Adipocyte (in vitro differentiated cells): ENCODE measurements at places on chromosomes 2 and 18.

GRCh38 chr2:184272056-184272455 lies 326.3 kb upstream of the ZNF804A start:
- DNase-seq = no peak

DNA sequence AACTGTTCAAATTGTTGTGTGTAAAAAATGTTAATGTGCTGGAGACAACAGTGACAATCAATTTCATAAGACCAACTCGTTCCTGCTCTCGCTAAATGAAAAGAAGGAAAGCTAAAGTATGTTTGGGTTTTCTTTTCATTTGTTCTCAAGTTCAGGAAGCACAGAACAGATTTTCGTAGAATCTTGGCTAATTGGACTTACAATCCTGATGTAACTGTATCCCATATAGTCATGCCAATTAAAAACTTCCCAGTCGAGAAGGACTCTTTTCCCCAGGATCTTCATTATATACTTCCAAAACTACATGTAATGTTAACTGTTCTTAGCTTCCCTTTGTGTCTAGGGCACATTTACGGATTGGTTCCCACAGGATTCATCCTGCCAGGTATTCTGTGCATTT lies 135.4 kb upstream of the ITGB6 start:
- no peak for DNase-seq

DNA sequence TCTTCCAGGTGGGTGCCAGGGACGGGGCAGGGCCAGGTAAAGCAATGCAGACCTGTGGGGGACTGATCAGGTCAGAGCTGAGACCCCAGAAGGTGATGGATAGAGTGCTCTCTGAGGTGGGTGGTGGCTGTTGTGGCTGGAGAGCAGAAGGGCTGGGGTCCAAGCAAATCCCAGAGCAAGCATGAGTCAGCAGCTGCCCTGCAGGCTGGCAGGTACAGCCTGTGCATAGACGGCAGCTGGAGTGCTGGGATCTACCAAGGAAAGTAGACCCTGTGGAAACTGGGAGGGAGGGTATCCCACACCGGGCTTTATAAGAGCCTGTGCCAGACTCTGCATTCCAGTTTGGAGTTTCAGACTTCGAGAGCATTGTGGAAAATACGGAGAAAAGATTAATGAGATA lies 663 bp downstream of the TRIM54 start:
- DNase-seq = no peak

DNA sequence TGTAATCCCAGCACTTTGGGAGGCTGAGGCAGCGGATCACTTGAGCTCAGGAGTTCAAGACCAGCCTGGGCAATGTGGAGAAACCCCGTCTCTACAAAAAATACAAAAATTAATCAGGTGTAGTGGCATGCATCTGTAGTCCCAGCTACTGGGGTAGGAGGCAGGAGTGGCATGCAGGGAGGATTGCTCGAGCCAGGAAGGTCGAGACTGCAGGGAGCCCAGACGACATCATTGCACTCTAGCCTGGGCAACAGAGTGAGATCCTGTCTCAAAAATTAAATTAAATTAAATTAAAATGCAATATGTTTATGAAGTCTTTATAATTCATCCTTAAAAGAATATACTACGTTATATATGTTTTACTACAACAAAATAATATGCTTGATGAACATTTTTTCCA lies 38.1 kb downstream of the CHN1 start:
- no peak for DNase-seq

DNA sequence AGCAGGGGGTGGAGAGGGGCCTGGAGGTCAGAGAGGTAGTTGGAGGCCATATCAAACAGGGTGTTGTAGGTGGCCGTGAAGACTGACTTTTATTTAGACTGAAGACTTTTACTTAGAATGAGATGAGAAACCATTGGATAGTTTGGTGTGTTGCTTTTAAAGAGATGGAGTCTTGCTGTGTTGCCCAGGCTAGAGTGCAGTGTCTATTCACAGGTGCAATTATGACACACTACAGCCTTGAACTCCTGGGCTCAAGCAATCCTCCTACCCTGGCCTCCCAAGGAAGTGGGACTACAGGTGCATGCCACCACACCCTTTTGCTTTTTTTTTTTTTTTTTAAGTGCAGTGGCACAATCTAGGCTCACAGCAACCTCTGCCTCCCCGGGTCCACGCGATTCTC lies 2.5 kb upstream of the LRPPRC start:
- no peak for DNase-seq

DNA sequence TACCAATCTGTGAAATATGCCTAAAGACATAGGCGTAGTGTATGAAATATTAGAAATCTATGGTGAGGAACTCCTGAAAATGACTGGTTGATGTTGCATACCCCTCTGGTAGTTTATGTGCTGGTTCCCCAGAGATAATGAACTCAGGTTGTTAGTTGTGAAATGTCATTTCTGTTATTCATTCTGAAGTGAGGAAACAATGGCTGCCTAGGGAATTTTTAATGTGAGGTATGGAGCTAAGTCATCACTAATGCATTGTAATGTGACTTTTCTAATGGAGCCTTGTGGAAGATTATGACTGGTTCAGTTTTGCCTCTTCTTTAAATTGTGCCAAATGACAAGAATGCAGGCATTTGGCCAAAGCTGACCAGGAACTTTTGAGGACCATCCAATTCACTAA lies 61.6 kb upstream of the RAB27B start:
- DNase-seq = peak; percentile 1

DNA sequence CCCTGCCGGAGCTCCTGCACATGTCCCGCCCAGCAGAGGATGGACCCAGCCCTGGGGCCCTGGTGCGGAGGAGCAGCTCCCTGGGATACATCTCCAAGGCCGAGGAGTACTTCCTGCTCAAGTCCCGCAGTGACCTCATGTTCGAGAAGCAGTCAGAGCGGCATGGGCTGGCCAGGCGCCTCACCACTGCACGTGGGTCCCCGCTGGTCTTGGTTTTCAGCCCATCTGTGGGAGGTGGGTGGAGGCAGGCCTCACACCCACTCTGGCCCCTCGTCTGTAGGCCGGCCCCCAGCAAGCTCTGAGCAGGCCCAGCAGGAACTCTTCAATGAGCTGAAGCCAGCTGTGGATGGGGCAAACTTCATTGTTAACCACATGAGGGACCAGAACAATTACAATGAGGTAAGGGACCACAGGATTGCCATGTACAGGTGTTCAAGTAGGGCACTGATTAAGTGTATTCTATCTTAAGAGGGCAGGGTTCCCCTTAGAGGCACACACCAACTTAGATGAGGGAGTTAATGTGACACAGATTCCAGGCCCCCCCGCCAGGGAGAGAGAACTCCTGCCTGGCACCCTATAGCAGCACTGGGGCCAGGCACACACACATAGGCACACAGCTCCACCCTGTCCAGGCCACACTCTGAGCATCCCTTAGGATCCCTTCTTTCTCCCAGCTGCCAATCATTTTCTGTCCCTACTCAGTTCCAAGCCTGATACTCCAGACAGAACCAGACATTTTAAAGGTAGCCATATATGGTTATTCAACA lies 5.4 kb upstream of the CHRNG start:
- DNase-seq = no peak

GRCh38 chr18:45253973-45254708 lies 361.1 kb upstream of the SLC14A2 start:
- DNase-seq = peak; percentile 18

GRCh38 chr2:138090330-138090729 lies 126.1 kb downstream of the HNMT start:
- peak; percentile 35 for DNase-seq

DNA sequence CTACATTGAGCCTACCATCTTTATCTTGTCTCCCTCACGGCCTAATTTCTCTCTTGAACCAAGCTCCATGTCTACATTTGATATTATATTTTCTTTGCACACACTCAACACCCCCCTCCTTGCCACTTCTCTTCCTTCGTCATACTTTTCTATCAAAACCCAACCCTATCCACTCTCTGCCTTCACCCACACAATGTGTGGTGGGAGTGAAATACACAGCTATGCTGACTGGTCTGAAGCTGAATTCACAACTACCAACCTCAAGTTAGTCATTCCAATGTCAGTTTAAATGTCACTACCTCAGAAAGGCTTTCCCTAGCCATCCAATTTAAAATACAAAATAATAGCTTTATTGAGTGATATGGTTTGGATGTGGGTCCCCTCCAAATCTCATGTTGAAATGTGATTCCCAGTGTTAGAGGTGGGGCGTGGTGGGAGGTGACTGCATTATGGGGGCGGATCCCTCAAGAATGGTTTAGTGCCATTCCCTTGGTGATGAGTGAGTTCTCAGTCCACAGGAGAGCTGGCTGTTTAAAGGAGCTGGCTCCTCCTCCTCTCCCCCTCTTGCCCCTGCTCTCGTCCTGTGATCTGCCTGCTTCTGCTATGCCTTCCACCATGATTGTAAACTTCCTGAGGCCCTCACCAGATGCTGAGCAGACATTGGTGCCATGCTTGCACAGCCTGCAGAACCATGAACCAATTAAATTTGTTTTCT lies 112.1 kb downstream of the DTNB start:
- no peak for DNase-seq

- DNase-seq = no peak
These were observed 605.3 kb upstream of the ZNF804A start for GRCh38 chr2:183993052-183993451.

DNA sequence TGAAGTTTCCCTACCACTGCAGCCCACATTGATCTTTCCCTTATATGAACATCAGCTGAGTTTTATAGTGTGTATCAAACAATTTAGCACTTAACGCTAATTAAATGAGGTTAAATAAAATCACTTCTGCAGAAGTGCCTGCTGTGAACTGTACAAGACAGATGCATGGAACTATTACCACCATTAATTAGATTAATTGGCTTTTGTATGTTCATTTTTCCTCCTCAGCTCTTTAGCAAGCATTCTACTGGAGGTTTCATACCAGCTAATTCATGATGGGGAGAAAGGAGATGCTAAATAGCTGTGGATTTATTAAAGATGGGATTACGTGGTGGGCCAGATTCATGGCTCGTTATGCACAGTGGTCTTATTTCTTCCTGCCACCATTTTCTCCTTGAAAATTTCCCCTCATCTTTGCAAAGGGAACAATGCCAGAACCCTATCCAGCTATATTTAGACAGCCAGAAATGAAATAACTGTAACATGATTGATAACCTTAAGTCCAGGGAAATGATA lies 96.7 kb downstream of the CNTNAP5 start:
- DNase-seq = no peak

GRCh38 chr18:10949655-10950054 lies 199.7 kb downstream of the PIEZO2 start:
- no peak for DNase-seq

GRCh38 chr2:112621790-112622527 lies 23.8 kb upstream of the SLC20A1 start:
- DNase-seq = peak; percentile 42

DNA sequence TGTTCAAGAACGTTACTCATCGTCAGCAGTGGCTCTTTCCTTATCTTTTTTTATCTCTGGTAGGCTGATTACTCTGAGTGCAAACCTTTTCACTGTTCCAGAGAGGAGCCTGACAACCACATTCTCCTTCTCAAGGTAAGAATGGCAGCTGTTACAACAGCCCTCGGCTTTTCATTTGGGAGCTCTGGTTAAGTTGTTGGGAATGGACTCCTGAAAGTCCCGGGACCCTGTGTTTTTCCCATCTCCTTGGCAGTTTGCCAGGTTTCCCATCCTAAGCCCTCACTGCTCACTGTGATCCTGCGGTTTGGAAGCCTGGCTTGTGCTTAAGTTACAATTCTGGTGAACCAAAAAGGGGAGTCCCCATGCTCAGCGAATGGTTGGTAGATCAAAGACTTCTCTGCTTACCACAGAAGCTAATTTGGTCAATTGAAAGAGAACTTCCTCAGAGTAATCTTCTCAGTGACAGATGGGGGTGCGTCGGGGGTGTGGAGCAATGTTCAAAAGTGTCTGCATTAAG lies 122.3 kb downstream of the LYPD6B start:
- DNase-seq = no peak
